Right lung (tissue), 10 donors: ENCODE measurements at places on chromosomes 16 and 17. TPM values are rescaled to one million over a fixed set of nuclear protein-coding genes. Genes with fewer than 3 reads are reported as not detected.
A peak's percentile ranks its signal among the peaks of the same experiment; 100 is the strongest.

Gene CES3
- polyA plus RNA-seq, result 4.1 TPM

Gene NPIPB12
- polyA plus RNA-seq, result 51.0 TPM

Gene C16orf54
- 0.78 TPM for polyA plus RNA-seq

DNA sequence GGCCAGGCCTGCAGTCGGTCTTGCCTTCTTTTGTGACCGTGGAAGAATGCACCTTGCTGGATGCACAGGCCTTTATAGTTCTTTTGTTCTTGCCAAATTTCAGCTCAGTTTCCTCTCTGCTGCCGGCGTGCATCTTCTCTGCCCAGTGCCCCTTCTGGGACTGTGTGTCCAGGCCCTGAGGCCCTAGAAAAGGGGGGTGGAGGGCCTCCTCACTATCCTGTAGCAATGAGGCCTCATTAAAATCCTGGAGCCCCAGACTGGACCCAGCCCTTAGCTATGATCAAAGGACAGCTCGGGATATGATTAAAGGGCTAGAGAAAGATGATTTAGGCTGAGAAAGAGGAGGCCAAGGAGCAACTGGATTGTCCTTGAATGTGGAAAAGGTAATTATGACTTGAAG lies 229.8 kb downstream of the SEC14L1 start:
- DNase-seq, result no peak

- DNase-seq, result no peak
Observed at GRCh38 chr17:78180083-78180482, 6.8 kb downstream of the TK1 start.

DNA sequence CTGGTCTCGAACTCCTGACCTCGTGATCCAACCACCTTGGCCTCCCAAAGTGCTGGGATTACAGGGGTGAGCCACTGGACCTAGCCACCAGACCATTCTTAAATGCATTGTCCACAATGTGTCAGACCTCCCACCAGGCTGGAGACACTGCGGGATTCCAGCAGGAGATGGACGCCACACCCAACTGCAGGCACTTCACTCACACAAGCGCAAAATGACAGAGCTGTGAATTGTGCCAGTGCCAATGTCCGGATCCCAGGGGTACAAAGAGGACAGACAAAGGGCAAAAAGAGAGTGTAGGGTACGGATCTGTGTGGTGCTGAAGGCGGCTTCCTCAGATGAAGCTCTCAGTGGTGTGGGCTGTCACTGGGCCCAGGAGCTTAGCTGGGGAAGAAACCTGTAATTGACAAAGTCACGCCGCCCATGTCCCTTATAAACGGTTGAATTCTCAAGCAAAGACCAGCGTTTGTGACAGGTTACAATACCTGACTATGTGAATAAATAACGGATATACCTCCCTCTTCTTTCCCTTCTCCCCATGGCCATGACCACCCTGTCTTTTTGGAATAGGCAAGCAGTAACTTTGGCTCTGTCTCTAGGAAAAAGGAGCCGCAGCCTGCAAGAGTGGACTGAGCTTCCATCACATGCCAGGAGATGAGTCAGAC lies 40.0 kb downstream of the HS3ST3A1 start:
- DNase-seq, result no peak

DNA sequence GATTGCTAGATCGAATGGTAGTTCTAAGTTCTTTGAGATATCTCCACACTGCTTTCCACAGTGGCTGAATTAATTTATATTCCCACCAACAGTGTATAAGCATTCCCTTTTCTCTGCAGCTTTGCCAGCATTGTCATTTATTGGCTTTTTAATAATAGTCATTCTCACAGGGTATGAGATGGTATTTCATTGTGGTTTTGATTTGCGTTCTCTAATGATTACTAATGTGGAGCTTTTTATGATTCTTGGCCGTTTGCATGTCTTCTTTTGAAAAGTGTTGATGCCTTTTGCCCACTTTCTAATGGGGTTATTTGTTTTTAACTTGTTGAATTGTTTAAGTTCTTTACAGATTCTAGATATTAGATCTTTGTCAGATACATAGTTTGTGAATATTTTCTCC lies 36.5 kb upstream of the BCAS3 start:
- DNase-seq, result no peak

GRCh38 chr17:66190738-66191592 lies 968 bp downstream of the CEP112 start:
- peak; percentile 12 for DNase-seq
